ENCODE measurements at places on chromosomes 7 and 10. TPM values are rescaled to one million over a fixed set of nuclear protein-coding genes. Genes with fewer than 3 reads are reported as not detected.

The TMEM140 gene
- 42.1 TPM for total RNA-seq

The CCDC6 gene
- total RNA-seq: 29.1 TPM

The GLI3 gene
- total RNA-seq: 10.9 TPM

The TRIM50 gene
- total RNA-seq: not detected

The ADO gene
- 18.1 TPM for total RNA-seq

The DOCK4 gene
- 150 TPM for total RNA-seq

DNA sequence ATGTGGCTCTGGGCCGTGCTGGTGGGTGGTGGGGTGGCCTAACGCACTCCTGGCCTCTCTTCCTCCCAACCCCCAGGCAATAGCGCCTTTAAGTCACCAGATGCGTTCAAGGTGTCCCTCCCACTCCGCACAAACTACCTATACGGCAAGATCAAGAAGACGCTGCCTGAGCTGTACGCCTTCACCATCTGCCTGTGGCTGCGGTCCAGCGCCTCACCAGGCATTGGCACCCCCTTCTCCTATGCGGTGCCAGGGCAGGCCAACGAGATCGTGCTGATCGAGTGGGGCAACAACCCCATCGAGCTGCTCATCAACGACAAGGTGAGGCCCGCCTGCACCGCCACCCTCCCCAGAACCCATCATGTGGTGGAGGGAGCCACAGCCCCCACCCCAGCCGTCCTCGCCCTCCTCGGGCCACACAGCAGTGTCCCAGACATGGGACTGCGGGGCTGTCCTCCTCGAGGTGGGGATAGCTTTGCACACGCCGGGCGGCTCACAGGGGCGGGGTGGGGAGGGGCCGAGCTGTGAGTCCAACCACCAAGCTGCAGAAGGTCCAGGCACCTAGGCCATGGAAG is 7.8 kb downstream of the NPTX2 start:
- no peak for DNase-seq

DNA sequence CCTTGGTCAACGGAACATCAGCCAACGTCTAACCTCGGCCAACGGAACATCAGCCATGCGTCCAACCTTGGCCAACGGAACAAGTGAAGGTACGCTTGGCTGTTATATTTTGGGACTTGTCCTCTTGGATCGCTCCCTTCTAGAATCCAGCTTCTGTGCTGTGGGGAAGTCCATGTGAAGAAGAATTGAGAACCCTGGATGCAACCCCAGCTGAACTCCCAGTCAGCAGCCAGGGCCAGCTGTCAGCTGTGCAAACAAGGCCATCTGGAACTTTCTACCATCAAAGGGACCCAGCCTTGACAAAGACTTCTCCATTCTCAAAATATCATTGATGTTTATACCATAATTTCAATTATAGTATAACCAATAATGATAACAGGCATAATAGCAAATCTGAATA is 43.3 kb upstream of the ITGA8 start:
- no peak for DNase-seq

DNA sequence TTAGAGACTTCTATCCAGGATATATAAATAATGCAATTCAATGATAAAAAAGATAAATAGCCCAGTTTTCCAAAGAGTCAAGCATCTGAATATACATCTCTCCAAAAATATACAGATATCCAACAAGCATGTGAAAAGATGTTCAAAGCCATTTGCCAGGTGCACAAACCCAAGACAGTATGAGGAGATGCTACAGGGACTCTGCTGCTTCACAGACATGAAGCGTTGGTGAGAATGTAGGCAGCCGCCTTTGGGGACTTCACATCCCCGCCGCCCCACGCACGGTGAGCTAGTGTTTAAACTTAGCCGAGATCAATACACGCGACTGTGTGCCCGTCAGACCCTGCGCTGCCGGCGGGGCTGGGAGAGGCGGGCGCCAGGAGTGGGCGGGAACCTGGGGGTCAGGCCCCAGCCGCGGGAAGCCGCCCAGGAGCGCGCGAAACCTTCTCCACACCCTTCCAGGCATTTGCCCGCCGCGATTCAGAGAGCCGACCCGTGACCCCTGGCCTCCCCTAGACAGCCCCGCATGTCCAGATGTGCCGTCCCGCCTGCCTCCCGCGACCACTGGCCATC is 927 bp upstream of the ALOX5 start:
- no peak for DNase-seq
